ENCODE measurements at places on chromosomes 13 and 19. TPM values are rescaled to one million over a fixed set of nuclear protein-coding genes. Genes with fewer than 3 reads are reported as not detected.

GRCh38 chr13:79466872-79467271 is 14.1 kb upstream of the NDFIP2 start:
- DNase-seq: no peak

DNA sequence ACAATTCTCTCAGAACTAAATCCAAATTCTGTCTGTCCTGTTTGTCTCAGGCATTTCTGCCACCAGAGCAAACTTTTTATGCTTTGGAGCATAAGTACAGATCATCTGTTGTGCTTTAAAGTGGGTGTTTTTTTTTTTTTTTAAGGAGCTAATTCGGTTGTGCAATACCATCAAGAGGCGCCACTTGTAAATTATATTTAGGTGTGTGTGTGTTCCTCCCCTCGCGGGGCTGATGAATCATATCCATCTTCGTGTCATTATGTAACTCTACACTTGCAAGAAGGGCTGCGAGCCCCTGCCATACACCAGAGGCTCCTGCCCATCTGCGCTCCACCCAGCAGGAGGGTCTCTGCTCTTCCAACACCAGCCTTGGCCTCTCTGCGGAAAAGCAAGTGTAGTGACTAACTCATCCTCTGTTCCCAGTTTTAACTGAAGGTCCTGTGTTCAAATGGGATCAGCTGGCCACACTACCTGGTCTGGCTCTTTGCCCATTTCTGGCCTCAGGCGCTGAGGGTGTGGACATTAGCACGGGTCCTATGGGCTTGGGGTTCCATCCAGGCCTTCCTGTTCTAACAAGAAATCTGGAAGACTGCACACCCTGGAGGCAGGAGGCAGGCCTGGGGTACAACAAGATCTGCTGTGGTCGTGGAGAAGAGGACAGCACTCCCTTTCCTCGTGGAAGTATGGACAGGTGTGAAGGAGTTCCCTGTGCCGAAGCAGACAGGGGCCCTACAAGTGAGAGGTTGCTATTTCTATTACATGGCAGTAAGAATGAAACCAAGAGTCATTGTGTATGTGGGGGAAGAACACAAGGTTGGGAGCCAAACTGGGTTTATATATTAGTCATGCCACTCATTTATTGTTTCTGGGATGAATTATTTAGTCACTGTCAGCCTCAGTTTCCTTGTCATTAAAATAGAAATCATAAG is 96.1 kb upstream of the MBNL2 start:
- peak; percentile 18 for DNase-seq

DNA sequence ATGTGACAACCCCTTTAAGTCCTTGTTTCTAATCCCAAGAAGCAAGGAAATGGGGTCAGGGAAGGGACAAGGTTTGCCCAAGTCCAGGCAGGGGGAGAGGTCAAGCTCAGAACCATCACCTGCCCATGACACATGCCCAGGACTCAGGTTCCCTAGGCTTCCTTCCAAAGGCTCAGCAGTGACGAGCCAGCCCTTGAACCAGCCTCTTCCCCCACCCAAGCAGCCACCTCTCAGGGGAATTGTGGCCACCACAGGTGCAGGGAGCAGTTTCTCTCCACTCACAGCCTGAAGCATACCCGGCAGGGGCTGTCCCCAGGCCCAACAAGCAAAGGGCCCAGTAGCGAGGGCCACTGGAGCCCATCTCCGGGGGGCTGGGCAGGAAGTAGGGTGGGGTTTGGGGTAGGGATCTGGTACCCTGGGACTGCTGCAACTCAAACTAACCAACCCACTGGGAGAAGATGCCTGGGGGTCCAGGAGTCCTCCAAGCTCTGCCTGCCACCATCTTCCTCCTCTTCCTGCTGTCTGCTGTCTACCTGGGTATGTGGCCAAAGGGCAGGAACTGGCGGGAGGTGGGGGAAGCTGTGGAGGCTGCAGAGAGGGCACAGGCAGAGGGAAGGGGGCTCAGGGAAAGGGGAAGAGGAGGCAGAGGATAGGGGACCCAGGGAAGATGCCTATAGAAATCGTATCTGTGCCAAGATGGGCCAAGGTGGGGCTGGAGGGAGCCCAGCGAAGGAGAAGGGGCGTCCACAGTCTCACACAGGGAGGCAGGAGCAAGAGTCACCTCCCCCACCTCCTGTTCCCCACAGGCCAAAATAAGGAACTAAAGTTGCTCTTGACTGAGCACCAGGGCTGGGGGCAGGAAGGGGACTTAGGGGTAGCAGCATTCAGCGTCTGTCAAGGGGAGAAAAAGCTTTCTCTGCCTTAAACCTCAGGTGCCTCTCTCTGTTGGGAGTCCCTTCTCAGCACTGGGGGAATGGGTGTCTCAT is at the start of gene CD79A:
CD79A (plus strand) TSS at position 433 of the 986 bp plus-strand sequence; CDS start at position 459, 26 bp downstream.
- no peak for DNase-seq

KLC3 gene
- not detected for total RNA-seq

- DNase-seq: no peak
These were observed 13.1 kb downstream of the SETDB2 start for GRCh38 chr13:49457221-49457620.

DIRAS1 gene
- 18.8 TPM for total RNA-seq

Data from HFFc6 (cell line).